ENCODE measurements at places on chromosomes 7 and 10.

DNA sequence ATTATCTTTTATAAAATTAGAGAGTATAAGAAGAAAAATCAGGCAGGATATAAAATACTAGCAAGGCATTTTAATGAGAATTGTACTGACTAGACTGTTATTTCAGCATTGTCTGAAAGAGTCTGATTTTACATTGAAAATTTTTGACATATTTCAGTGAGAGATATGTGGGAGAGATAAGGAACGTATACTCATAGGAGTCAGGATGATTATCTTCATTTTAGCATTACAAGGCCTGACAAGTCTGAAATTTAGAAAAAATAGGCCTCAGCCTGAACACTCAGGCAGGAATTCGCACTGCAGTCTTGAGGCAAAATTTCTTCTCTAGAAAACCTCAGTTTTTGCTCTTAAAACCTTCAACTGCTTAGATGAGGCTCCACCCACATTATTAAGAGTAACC lies 386.0 kb downstream of the HGF start:
- no peak for DNase-seq

GRCh38 chr7:128266883-128267594 lies 26.0 kb downstream of the LEP start:
- DNase-seq = peak; percentile 29

- peak; percentile 23 for DNase-seq
Observed at GRCh38 chr10:77297393-77297739, 340.2 kb downstream of the KCNMA1 start.

DNA sequence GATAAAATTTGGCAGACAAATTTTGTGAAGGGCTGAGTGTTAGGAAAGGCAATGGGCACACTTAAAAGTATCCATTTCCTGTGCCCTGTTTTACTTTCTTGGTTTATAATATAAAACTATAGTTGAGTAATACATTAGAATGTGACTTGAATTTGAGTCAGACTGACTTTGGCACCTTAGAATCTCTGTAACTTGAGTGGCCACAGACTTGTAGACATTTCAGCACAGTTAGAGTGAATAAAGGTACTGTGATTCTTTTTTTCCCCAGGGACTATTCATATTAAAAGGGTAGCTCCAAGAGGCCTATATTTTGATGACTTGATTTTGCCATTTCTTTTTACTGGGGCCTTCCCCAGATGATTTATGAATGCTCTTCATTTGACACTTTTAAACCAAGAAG lies 22.4 kb downstream of the GBF1 start:
- peak; percentile 49 for DNase-seq

DNA sequence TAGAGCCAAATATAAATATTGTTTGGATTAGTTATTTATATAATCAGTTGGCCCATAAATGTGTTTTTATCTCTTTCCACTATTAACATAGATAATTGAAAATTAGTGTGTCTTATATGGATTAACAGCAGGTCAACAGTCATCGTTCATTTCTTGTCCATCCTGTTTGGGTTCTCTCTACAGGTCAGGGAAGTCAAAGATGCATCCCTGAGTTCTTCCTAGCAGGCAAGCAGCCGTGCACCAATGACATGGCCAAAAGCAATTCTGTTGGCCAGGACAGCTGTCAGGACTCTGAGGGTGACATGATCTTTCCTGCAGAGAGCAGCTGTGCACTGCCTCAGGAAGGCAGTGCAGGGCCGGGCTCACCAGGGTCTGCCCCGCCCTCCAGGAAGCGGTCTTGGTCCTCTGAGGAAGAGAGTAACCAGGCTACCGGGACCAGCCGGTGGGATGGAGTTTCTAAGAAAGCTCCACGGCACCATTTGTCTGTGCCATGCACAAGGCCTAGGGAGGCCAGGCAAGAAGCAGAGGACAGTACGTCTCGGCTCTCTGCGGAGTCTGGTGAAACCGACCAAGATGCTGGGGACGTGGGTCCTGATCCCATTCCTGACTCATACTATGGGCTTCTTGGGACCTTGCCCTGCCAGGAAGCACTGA lies 15.9 kb downstream of the FBH1 start:
- DNase-seq = no peak

Data from AG09309 (cell line).